ENCODE measurements at places on chromosomes 12 and 14.

DNA sequence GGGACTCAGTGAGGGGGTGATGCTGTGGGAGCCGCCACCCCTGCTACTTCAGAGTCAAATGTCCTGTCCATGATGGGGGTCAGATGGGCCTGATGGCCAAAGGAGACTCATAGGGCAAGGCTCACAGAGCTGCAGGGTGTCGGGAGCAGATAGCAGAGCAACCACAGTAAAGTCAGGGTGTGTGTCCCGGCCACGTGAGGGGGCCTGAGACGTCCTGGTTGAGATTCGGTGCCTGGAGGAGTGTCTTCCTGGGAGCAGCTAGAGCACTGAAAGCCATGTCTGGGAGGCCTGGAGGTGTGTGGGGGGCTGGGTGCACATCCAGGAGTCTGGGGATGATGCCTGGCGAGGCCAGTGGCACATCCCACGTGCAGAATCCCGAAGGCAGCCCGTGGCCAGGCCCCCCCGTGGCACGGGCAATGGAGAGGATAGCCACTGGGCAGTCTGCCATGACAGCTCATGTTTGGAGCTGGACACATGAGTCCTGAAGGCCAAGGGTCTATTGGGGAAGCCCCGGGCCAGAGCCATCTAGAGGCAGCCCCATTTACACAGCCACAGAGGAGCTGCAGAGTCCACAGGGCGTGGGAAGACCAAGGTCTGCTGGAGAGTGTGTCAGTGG, 308.0 kb upstream of the SFSWAP start:
- DNase-seq, result no peak

- DNase-seq, result no peak
Observed at GRCh38 chr12:130401703-130402102, 64.0 kb downstream of the PIWIL1 start.

GRCh38 chr12:20050221-20050620, 318.1 kb upstream of the PDE3A start:
- no peak for DNase-seq

- DNase-seq, result no peak
Observed at GRCh38 chr12:5503774-5504173, 71.9 kb downstream of the NTF3 start.

DNA sequence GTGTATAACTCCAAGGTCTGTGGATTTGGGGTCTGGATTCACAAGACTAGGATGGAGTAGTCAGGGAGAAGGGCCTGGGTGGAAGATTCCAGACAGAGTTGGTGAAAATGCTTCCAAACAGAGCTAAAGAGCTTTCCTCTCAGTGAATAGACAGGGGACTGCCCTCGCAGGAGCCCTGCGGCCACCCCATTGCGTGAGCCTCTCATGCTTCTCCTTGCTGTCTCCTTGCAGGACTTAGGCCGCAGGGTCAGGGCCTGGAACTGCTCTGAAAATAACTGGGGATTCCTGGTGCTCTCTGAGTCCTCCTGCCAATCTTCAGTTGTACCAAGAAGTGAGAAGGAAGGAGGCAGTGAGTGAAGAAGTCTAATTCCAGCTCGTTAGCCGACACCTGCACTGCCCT, 49.0 kb upstream of the KCNA1 start:
- DNase-seq, result no peak

DNA sequence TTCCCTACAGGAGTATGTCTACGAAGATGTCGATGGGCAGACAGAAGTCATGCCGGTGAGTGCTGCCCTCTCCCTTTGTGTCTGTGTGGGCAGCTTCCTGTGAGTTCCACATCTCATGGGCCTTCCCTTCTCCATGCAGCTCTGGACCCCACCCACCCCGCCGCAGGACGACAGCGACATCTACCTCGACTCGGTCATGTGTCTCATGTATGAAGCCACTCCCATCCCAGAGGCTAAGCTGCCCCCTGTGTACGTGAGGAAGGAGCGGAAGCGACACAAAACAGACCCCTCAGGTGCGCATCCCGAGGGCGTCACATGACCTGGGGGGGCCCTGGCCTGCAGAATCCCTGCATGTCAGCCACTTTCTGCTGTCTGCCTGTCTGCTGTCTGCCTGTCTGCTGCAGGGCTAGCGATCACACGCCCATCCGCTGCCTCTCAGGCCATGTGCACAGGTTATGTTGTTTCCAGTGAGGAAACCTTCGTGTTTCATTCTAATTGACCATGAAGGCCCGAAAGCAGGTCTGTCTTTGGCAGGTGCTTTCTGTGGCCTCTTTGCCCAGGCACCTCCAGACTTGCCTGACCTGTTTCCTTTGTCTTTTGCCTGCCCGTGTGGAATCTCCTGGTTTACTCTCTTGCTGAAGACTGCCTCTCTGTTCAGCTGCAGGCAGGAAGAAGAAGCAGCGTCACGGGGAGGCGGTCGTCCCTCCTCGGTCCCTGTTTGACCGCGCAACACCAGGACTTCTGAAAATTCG, 95.1 kb downstream of the EP400 start:
- no peak for DNase-seq

- DNase-seq, result no peak
Observed at GRCh38 chr12:131883521-131883900, 10.9 kb upstream of the ULK1 start.

DNA sequence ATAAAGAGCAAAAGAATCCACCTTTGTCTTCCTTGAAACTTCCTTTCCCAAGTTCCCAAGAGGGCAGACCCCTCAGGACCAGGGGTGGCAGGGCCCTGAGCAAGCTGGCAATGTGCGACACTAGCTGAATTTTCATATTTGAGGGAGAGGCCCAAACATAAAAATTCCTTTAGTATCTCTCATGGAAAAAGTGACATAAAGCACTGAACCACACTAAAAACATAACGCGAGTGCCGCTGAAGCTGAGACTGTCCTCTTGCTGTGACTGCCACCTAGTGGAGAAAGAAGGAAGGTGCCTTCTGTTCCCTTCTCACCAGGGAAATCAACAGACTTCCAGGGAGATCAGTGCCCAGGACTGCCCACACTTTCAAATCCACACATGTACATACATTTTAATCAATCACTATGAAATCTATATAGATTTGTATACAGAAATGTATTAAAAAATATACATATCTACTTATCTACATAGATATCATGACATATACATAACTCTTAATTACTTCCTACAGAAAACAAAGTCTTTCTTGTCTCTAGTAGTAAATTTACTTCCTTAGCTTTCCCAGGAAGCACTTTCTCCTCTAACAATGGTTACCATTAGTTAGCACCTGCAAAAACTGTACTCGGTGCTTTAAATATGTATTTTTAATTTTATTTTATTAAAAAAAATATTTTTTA, 53.8 kb downstream of the SSH1 start:
- peak; percentile 45 for DNase-seq

DNA sequence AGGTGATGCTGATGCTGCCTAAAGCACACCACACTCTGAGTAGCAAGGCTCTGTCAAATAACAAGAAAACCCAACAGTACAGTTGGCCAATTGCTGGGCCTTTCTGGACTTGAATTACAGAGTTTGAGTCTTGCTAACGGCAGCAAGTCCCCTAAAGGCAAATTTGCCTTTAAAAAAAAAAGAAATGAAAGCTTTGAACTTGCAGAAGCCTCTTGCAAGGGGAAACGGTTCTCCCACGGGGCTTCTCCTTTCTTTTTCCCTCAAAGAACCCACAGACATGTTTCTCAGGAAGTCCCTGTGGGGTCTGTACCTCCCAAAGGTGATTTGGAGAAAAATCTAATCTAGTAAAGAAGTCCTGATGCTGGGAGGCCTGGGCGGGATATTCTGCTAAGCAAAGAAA, 191.3 kb upstream of the MYL2 start:
- no peak for DNase-seq

GRCh38 chr12:92079054-92079385, 66.6 kb downstream of the BTG1 start:
- DNase-seq, result no peak

- no peak for DNase-seq
Observed at GRCh38 chr14:32814721-32815120, 124.0 kb upstream of the NPAS3 start.

GRCh38 chr12:80217011-80217535, 117.7 kb downstream of the OTOGL start:
- DNase-seq, result no peak

DNA sequence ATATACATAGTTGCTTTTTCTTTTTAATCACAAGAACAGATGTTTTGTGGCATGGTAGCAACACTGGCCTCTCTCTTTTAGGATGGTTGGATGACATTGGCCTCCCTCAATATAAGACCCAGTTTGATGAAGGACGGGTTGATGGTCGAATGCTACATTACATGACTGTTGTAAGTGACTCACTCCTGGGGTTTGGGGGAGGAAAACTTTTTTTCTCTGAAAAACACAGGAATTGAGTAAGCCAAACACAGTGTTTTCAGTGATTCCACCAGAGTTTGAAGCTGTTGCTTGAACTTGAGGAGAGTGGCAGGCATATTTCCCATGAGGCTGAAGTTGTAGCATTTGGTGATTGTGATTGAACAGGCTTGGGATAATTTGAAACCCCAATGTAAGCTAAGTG, 13.7 kb upstream of the REP15 start:
- DNase-seq, result no peak

DNA sequence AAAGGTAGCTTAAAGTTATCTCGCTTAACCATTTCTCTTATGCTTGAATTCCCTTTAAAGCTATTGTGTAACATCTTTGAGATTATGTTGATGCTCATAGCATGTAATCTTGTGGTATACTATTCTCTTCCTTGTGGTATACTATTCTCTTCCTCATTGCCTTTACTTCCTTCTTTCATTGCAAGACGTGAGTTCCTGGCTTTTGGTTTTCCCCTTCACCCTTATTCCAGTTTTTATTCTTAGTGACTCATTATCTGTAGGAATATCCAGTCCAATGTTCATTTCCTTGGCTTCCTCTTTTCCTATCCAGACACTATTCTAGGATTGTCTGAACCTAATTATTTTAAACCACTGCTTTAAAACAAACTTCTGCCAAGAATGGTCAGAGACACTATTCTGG, 564.0 kb downstream of the CCER1 start:
- no peak for DNase-seq

- no peak for DNase-seq
Observed at GRCh38 chr12:41365653-41366171, 177.6 kb downstream of the PDZRN4 start.

DNA sequence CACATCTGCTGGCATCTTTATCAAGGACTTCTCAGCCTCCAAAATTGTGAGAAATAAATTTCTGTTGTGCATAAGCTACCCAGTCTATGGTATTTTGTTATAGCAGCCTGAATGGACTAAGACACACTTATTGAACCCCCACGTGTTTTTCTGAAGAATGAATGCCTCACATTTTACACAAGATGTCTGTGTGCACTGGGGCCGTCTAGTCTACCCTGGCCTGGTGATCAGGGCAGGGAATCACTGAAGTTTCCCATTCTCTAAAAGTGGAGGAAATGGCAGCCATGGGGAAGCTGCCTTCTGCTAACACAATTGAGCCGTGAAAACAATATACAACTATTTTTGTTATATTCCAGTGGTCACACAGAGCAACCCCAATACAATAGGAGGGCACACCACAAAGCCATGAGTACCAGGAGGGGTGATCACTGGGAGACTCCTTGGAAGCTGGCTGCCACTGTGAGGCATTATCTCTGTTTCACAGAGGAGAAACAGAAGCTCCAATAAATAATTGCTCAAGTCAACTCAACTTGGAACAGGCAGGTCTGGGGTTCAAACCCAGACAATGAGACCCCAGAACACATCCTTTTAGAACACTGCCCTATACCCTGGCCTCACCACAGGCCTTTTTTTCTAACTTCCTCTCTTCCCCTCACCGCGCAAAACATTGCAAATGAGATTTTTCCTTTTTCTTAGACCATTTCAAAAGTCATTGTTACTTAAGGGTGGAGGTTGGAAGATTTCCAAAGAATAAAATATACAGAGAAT, 18.3 kb upstream of the LTA4H start:
- no peak for DNase-seq

All from activated T-cell treated with anti-CD3 and anti-CD28 coated beads for 1 hour (primary cell).